ENCODE measurements at places on chromosomes 6 and 20. TPM values are rescaled to one million over a fixed set of nuclear protein-coding genes. Genes with fewer than 3 reads are reported as not detected.

The MCHR2 gene
- total RNA-seq: not detected

The SMIM13 gene
- 11.8 TPM for total RNA-seq

The ULBP3 gene
- 0.98 TPM for total RNA-seq

The CNR1 gene
- total RNA-seq: not detected

The FRMD1 gene
- total RNA-seq: not detected

The FOXA2 gene
- total RNA-seq: not detected

The COMMD7 gene
- total RNA-seq: 67.9 TPM

The PLEKHG1 gene
- 1.2 TPM for total RNA-seq

The CCN2 gene
- not detected for total RNA-seq

The DEFB116 gene
- not detected for total RNA-seq

The GDAP1L1 gene
- total RNA-seq: not detected

The CENPQ gene
- 11.9 TPM for total RNA-seq

The NKAIN2 gene
- not detected for total RNA-seq

The MRPL14 gene
- total RNA-seq: 53.9 TPM

The GINS1 gene
- 25.7 TPM for total RNA-seq

The PRL gene
- total RNA-seq: not detected

The KIAA1755 gene
- not detected for total RNA-seq

The AGPAT4 gene
- 21.2 TPM for total RNA-seq

The CAGE1 gene
- total RNA-seq: not detected

The RCAN2 gene
- total RNA-seq: 6.4 TPM

The RBM12 gene
- total RNA-seq: 127 TPM

The TRAPPC3L gene
- not detected for total RNA-seq

The ADGB gene
- not detected for total RNA-seq

The ADTRP gene
- total RNA-seq: 9.2 TPM

The SIGLEC1 gene
- not detected for total RNA-seq

The NAPB gene
- 23.7 TPM for total RNA-seq

The HLA-DOB gene
- total RNA-seq: 8.1 TPM

The VGLL2 gene
- not detected for total RNA-seq

The TBC1D32 gene
- 10.5 TPM for total RNA-seq

The SPATA25 gene
- total RNA-seq: 0.49 TPM

The PLA2G7 gene
- total RNA-seq: not detected

The DLK2 gene
- 0.39 TPM for total RNA-seq

The YWHAB gene
- total RNA-seq: 278 TPM

The MDFI gene
- total RNA-seq: not detected

The SNAP25 gene
- total RNA-seq: 0.39 TPM

The E2F1 gene
- 72.3 TPM for total RNA-seq

The PRSS35 gene
- total RNA-seq: not detected

The CRYBG1 gene
- 15.4 TPM for total RNA-seq

The SLC13A3 gene
- total RNA-seq: 0.12 TPM

The ACSS1 gene
- total RNA-seq: 24.0 TPM

The OLIG3 gene
- 0.17 TPM for total RNA-seq

The MUC22 gene
- not detected for total RNA-seq

The TGM3 gene
- not detected for total RNA-seq

The SLC32A1 gene
- not detected for total RNA-seq

The MYBL2 gene
- total RNA-seq: 78.2 TPM

The KCNQ5 gene
- 4.1 TPM for total RNA-seq

The SLC17A3 gene
- total RNA-seq: 0.66 TPM

The KHDC1L gene
- not detected for total RNA-seq

The BMP7 gene
- total RNA-seq: 0.80 TPM

All from T-helper 1 cell treated with Interleukin-12 subunit alpha and Interleukin-12 subunit beta and Interleukin-4 antibody, amounts not matched to agents 30 ng/mL and 1 ng/mL, for 36 hours (primary cell).